ACHN (cell line): ENCODE measurements at places on chromosomes 16 and 17.
A peak's percentile ranks its signal among the peaks of the same experiment; 100 is the strongest.

DNA sequence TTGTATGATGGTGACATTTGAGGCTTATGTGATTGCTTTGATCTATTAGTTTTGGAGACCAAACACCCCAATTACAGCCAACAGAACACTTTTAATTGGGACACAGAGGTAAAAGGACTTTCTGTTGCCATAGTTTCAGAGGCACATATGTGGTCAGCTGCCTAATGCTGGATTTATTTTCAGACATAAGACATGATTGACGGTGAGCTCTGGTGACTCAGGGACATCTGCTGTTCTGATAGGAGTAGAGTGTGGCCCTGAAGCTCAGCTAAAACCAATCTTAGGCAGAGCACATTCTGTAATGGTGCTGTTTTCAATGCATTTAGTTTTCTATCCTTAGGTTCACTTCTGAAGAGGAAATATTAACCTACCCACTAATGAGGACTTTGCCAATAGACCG lies 247.1 kb downstream of the UTP18 start:
- no peak for DNase-seq

DNA sequence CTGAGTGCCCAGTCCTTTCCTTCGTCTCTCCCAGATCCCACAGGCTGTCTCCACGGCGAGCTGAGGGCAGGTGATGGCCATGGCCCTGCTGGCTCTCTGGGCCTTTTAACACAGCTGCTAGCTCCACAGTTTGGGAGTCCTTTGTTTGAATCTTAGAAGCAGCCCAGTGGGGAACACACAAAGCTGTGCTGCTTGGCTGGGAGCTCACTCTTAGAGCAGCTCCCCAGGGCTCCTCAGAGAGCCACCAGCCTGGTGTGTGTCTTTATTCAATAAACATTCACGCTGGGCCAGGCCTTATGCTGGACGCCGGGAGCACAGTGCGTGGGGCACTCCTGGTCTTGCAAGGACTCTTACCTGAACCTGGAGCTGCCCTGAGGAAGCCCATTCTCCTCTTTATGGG lies 29.7 kb downstream of the WNT3 start:
- no peak for DNase-seq

DNA sequence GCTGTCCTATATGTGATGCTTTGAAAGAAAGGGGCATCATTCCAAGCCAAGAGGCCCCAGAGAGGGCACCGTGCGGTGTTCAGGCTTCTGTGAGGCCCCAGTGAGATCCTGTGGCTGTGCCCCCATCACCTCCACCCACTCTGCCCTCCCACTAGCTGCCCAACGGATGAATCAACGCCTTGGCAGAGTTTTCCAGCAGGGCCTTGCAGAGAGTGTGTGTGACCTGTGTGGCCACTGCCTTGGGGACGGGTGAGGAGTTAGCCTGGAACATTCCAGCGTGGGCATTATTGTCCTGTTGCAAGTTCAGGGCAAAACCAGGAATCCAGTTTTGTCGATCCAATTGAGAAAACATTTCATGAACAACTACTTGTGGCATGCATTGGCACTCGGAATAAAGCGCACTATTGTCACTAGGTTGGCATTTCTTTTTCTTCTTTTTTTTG lies 53.7 kb downstream of the SF3B3 start:
- peak; percentile 74 for DNase-seq

DNA sequence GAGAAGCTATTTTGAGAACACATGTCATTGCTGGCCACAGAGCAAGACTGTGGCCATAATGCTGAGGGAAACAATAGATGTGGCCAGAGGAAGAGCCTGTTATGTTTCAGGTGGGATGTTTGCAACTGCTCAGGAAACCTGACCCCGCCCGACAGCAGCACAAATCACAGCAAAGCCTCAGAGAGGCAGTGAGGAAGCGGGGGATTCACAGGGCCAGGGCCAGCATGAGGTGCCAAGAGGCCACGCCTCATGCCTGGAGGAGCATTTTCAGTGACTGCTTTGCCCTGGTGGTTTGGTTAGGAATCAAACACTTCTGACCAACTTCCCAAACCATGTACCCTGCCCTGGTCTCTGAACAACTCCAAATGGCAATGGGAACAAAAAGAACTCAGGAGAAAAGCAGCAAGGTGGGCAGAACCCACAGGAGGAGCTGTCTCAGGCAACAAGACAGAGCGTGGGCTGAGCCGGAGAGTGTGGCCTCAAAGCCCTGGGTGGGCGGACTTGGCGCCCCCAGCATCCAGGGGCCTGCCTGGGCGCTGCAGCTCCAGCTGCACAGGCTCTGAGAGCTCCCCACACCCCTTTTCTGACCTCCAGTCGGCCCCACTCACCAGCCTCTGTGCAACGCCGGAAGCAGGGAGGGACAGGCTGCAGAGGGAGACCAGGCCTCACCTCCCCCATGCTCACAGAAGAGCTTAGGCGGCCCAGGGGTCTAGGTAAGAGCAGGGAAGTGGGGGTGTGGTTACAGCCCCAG lies 20.6 kb downstream of the HIC1 start:
- no peak for DNase-seq

GRCh38 chr16:81435103-81435502 lies 9.5 kb upstream of the CMIP start:
- no peak for DNase-seq

- DNase-seq: no peak
Measured at GRCh38 chr17:42065201-42065600, 14.8 kb upstream of the C17orf113 start.

GRCh38 chr17:53193044-53193443 lies 629.7 kb upstream of the KIF2B start:
- DNase-seq: no peak

DNA sequence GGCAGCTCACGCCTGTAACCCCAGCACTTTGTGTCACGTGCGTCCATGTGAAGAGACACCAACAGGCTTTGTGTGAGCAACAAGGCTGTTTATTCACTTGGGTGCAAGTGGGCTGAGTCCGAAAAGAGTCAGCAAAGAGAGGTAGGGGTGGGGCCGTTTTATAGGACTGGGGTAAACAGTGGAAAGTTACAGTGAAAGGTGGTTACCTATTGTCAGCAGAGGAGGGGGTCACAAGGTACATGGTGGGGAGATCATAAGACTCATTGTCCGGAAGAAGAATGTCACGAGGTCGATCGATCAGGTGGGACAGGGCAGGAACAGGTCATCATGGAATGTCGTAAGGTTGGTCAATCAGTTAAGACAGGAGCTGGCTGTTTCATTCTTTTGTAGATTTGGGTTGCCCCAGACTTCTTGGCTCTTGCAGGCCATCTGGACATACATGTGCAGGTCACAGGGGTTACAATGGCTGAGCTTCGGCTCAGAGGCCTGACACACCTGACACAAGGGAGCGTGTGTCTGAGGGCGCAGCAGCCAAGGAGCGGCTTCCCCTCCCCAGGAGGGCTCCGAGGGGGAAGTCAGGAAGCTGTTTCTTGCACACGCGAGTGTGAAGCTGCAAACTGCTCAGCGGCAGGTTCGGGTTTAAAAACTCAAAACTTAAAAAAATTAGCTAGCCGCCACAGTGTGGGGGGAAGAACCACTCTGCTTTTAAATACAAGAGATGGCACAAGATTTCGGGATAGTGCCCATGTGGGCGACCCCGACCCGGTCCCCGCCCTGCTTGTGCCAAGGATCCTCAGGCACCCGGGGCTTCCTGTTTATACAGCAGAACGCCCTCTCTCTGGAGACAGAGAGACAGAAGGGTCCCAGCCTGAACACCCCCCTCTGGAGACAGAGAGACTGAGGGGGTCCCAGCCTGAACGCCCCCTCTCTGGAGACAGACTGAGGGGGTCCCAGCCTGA lies 12.4 kb upstream of the TEX19 start:
- no peak for DNase-seq

GRCh38 chr16:49510654-49511305 lies 137.2 kb downstream of the C16orf78 start:
- DNase-seq: no peak

DNA sequence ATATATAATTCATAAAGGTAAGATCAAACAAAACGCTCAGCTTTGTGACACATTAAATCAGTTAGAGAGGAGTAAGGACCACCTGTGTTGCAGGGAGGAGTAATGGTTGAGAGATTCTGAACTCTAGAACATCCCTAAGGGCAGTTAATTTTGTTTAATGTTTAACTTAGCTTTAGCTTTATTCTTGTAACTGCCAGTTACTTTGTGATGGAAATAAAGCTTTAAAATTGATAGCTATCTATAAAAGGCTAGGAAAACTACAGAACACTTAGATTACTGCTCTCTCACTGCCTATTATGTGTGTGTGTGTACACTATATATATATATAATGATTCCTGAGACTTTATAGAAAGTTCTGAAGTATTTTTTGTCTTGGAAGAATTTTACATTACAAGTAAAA lies 37.8 kb downstream of the PTRH2 start:
- DNase-seq: peak; percentile 93

GRCh38 chr16:15865742-15866141 lies 8.9 kb upstream of the MYH11 start:
- DNase-seq: no peak

GRCh38 chr16:345772-346171 lies 6.8 kb downstream of the AXIN1 start:
- no peak for DNase-seq

- no peak for DNase-seq
Measured at GRCh38 chr16:87135246-87136030, 181.8 kb downstream of the C16orf95 start.

- DNase-seq: no peak
Measured at GRCh38 chr16:1980030-1980769, 1.1 kb downstream of the NOXO1 start.

DNA sequence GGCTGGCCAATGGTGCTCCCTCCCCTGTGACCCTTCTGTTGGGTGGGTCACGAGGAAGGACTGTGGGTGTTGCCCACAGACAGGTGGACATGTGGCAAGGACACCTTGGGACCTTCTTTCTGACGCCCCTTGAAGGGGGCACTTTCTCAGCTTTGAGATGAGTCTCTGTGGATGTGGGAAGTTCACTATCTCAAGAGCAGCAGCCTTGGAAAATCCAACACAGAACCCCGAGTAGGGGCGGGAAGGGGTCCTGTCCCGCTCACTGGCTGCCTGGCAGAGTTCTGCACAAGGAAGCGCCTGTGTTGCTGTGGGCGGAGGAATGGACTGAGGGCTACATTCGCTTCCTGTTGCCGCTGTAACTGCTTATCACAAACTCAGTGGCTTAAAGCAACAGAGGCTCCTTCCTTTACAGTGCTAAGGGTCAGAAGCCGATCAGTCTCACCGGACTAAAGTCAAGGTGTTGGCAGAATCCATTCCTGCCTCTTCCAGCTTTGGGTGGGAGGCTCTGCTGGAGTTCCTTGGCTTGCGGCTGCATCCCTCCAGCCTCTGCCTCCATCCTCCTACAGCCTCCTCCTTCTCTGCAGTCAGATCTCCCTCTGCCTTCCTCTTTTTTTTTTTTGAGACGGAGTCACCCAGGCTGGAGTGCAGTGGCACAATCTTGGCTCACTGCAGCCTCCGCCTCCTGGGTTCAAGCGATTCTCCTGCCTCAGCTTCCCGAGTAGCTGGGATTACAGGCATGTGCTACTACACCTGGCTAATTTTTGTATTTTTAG lies 305.2 kb downstream of the SEC14L1 start:
- DNase-seq: no peak

DNA sequence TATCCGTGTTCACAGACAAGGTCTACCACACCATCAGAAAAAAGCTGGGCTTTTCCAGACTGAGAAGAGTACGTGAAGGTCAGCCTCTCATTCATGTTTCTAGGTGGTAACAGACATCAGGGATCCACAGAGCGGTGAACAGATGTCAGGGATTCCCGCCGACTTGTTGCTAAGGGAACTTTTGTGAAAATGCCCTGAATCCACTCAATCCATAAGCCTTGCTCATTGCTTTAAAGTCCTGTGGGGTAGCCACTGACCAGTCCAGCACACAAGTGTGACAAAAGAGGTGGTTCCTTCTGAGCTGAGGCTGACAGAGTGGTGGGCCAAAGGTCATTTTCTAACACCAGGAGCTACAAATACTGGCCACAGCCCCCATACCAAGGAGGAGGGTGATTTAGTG lies 5.9 kb downstream of the GAS7 start:
- DNase-seq: no peak

- no peak for DNase-seq
Measured at GRCh38 chr17:71709271-71709890, 411.4 kb upstream of the SOX9 start.

- no peak for DNase-seq
Measured at GRCh38 chr17:36689089-36689667, 87.8 kb downstream of the MRM1 start.

GRCh38 chr16:3283543-3284447 lies 504 bp downstream of the ZNF263 start:
- no peak for DNase-seq

DNA sequence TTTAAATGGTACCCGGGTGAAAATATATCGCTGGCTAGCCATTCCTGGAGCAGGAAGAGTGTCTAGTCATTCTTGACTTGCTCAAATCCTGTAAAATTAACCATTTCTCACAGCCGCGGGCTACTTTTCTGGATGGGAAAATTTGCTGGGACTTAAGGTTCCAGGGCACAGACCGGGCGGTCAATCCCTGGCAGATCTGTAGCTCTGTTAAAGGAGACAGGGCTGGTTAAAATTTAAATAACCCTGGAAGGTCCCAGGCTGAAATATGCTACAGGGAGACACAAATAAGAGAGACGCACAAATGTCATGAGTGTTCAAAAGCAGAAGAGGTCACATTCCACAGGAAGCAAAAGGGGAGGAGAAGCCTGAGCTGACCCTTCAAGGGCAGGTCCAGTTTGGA lies 229.6 kb upstream of the HSBP1 start:
- DNase-seq: no peak

- peak; percentile 28 for DNase-seq
Measured at GRCh38 chr17:36755586-36755985, 154.2 kb downstream of the MRM1 start.

GRCh38 chr17:34156741-34157589 lies 98.1 kb upstream of the CCL2 start:
- no peak for DNase-seq

GRCh38 chr17:8126491-8127066 lies 2.7 kb upstream of the HES7 start:
- DNase-seq: peak; percentile 63

- no peak for DNase-seq
Measured at GRCh38 chr17:77481476-77482374, 341.0 kb downstream of the SEC14L1 start.

GRCh38 chr16:11576427-11577289 lies 10.1 kb downstream of the LITAF start:
- DNase-seq: no peak

- DNase-seq: no peak
Measured at GRCh38 chr16:60748366-60748765, 1287.9 kb downstream of the CDH8 start.

DNA sequence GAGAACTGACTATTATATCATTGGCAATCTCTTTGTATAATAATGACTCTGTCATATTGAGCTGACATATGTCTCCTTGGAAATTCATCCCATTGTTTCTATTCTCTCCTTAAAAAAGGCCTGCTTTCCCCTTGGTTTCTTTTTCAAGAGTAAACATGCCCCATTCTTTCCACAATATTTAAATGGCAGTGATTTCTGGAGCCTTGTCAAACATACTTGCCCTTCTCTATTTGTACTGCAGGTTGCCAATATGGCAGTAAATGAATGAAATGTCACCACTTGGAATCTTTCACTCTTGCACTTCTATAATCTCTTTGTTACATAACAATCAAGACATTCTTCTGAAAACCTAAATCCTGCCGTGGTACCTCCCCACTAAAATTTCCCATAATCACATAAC lies 1265.1 kb upstream of the CDH8 start:
- DNase-seq: no peak

GRCh38 chr17:81833160-81833920 lies at the start of gene MCRIP1:
TSS of gene MCRIP1 (minus strand) at chr17:81833291. CDS start at chr17:81824506, 8,785 bp downstream.
- peak; percentile 96 for DNase-seq

- DNase-seq: peak; percentile 67
Measured at GRCh38 chr17:42531455-42532354, 4.3 kb upstream of the NAGLU start.
